ENCODE measurements at places on chromosomes 7 and 10.

GRCh38 chr10:10128387-10128786, 889.3 kb upstream of the CELF2 start:
- no peak for DNase-seq

DNA sequence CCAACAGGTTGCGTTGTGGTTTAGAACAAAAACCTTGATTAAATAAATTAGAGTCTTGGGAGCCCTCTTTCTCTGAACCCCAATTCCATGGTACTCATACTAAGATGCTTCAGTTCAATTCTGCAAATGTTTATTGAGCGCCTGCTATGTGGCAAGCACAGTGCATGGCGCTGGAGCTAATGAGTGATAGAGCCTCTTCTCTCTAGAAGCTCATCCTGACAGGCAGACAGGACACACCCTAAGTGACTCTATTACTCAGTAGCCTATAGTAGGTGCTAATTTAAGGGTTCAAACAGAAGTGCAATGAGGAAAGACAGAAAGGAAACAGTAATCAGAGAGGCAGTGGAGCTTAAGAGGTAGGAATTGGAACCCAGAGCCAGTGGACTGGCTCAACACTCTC, 124.4 kb upstream of the C7orf33 start:
- DNase-seq = no peak

GRCh38 chr10:118017850-118018249, 28.9 kb downstream of the RAB11FIP2 start:
- no peak for DNase-seq

- no peak for DNase-seq
Observed at GRCh38 chr10:103637927-103638557, 144.5 kb downstream of the NEURL1 start.

DNA sequence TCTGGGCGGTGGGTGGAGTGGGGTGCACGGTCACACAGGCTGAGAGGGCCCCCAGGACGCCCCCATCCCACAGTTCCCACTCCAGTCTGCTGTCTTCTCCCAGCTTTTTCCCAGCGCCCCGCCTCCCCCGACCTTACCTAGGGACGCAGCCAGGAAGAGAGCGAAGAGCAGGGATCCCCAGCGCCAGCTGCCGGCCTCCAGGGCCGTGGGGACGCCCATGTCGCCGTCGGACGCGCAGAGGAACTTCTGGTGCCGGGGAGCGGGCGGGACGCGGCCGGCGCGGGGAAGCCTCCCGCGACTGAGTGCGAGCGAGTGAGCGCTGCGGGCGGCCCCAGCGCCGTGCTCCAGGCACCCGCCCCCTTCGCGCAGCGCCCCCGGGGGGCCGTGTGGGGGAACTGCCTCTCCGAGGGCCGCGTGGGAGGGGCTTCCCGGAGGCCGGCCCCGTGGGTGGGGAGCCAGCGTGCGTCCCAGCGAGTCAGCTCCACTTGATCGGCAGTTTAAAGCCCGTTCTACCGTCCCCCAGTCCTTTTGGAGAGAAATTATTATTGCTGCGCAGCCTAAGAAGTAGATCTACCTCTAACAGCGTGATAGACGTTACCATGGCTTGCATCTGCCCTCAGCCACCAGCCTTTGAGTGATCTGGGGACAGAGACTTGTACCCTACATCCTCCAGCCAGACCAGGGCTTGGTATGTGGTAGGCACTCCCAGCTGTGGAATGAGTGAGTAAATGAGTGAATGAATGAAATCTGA, at the start of gene VSIR:
VSIR (minus strand) TSS at position 300 of the 751 bp plus-strand sequence; CDS start at position 219, 81 bp downstream.
- DNase-seq = no peak

GRCh38 chr7:81482600-81483186, 287.2 kb downstream of the HGF start:
- DNase-seq = no peak
